ENCODE measurements at places on chromosomes 3 and 15.
A peak's percentile ranks its signal among the peaks of the same experiment; 100 is the strongest.

GRCh38 chr3:193805448-193805847 lies 212.4 kb downstream of the OPA1 start:
- peak; percentile 83 for DNase-seq

- no peak for DNase-seq
These were observed 472.9 kb upstream of the THBS1 start for GRCh38 chr15:39108021-39108420.

DNA sequence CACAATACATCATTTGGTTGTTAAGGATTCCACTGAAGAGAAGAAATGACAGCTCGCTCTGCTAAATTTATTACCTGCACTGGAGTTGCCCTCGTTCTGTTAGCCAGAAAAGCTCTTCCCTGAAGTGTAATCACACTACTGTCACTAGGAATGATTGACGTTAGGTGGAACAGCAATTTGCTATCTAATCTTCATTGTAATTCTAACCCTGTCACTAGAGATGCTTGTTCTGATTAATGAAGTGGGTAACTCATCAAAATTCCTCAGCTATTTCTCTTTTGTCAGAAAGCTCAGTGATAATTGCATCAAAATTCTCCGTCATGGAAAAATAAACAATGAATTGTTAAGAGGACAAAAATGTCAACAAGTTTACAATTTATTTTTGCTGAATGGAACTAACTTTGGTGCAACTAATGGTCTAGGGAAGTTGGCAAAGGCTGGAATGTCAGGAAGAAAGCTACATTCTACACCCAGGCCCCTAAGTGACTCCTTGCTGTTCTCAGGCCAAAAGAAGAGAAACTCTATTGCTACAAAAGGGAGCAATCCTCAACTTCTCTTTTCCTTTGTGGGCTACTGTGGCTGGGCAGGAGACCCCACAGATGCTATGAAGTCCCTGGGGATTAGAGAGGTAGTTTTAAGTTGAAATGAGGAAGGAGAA lies 34.1 kb downstream of the CCDC191 start:
- no peak for DNase-seq

DNA sequence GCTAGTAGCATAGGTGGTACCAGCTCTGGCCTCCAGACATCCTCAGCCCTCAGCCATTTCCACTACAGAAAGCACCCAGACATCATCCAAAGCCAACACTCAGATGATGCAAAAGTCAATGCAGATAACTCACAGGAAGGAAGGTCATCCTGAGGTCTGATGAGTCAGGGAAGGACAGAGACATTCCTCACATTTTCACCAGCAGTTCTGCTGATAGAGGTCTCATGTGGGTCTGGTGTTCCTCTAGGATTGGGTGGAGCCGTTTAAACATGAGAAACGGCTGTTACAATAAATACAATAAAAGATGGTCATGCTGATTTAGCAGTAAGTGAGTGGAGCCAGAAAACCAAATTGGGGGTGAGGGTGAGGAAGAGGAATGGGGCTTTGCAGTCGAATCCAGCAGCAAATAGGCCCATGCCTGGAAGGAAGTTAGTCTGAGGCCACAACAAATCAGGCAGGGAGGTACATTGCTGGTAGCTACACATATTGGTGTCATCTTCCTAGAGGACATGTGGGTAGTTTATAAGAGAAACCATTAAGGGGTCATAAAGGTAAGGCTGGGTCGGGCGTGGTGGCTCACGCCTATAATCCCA lies 33.3 kb upstream of the FLNB start:
- DNase-seq: no peak

- no peak for DNase-seq
These were observed 58.3 kb downstream of the EPHB3 start for GRCh38 chr3:184619787-184620430.

GRCh38 chr3:168024537-168024941 lies 71.2 kb downstream of the GOLIM4 start:
- no peak for DNase-seq

- no peak for DNase-seq
These were observed 102.9 kb downstream of the SRGAP3 start for GRCh38 chr3:9146367-9147071.

DNA sequence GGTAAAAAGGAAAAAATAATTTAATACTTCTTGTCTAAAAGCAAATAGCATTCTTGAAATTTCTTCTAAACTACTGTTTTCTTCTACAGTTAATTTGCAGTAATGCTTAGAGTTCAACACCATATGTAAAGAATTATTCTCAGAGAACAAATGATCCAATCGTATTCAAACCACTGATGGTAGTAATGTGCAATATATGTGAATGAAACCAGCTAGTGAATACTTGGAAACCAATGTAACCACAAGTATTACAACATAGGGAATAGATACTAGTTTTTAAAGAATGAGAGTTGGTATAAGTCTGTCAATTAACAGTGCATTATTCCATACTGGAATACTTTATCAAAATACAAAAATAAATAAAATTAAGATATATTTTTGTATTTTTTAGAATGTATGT lies 850.0 kb downstream of the DIPK2A start:
- no peak for DNase-seq

GRCh38 chr3:133868758-133869475 lies 26.8 kb downstream of the RAB6B start:
- no peak for DNase-seq

DNA sequence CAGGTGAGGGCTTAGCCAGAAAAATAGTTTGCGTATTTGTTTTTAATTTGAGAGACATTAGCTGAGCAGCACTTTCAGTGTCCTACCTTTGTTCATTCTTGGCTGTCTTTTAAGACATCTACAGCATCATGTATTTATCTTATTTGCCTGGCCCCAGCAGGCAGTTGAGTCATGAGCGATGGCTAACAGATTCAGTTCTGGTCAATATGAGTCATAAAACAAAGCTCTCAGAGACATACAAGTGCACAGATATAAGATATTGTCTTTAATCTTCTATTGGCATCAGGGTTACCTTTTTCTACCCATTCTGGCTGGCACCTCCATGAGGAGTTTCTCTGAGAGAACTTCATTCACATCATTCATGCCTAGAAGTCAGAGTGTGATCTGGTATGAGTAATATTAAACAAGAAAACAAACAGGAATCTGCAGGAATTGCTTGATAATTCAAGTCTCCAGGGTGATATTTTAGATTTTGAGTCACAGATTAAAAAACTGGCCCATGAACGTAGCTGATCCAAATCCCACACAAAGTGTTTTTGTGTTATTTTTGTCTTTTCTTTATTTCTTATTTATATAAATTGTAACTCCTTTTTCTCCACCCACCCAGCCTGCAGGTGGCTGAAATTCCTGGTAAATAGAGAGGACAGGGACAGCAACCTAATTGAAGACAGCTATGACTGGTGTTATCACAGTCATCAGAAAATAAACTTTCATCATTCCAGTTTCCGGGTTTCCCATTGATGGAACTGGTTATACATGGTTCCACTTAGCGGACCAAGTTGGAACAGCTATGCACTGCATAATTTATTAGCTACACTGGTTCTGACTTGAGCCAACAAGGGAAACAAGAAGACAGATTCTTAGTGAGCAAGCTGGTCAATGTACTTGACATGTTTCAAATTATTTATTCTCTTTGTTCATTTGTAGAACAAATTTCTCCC lies 47.3 kb downstream of the PLSCR2 start:
- no peak for DNase-seq

Data from right forelimb (tissue), 1 donor.